ENCODE measurements at places on chromosomes 5 and 9.

DNA sequence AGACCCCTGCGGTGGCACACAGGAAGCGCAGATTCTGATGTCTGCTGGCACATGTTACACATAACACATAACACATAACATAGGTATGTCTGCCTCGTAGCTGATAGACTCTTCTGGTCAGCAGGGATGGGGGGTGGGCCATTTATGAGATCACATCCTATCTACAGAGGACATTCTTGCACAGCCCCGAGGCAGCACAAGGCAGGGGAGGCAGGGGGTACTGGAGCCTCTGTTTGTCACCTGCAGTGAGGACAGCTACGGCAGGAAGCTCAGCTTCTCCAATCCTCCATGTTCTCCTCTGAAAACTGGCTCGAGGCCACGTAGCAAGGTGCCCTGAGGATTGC lies 16.7 kb upstream of the MED10 start:
- DNase-seq = no peak

DNA sequence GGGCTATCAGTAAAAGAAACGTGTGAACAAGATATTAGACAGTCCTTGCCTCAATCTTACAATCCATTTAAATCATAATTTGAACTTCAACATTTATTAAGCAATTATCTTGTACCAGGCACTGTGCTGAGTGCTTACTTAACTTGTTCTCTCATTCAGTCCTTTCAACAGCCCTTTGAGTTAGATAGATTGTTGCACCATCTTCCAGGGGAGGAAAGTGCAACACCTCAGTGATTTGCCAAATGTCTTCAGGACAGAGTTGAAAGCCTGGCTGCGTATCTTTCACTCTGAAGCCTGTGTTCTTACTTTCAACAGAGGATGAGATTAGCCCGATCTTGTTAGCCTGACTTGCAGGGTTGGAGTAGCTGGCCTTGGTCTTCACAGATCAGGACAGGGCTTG lies 34.2 kb upstream of the SUB1 start:
- no peak for DNase-seq

- no peak for DNase-seq
Measured at GRCh38 chr9:20980832-20981455, 50.5 kb downstream of the HACD4 start.

- no peak for DNase-seq
Measured at GRCh38 chr5:109411627-109412026, 1.9 kb upstream of the PJA2 start.

- DNase-seq = no peak
Measured at GRCh38 chr5:95365302-95366095, 25.7 kb upstream of the FAM81B start.

- DNase-seq = no peak
Measured at GRCh38 chr5:172370648-172371545, 83.4 kb downstream of the SH3PXD2B start.

DNA sequence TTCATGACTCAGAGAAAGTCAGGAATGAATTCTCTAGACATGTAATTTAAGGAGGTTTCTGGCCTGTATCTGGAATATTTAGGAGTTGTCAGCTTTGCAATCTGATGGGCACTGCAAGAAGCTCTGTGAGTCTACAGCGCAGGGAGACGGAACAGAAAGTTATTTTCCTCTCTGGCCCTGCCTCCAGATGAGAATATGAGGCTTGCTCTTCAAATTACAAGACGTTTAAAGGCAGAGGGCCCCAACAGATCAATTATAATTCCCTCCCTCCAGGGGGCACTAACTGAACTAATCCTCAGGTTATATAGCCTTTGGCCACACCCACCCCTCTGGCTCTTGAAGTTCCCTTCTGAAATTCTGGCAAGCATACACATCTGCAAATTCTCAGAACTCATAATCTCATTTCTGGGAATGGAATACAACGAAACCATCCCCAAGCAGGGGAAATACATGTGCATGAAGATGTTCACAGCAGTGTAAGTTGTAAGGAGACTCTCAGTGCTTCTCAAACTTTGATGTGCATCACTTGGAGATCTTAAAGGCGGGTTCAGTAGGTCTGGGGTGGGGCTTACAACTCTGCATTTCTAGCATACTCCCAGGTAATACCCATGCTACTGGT lies 307.6 kb downstream of the CWC27 start:
- DNase-seq = peak; percentile 28

DNA sequence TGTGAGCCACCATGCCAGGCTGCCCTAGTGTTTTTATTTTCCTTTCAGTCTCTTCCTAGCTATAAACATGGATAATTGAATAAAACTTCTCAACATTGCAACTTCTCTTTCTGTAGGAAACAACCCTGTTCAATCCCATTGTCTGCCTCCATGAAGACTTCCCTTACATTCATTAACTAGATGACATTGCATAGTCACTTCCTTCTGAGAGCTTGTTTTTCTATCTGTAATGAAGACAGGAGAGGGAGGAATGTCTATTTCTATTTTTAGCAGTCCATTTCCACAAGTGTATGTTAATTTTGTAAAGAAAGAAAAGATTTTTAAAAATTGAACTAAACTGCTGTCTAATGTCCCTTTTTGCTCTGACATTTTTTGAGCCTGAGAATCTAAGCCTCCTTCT lies 55.6 kb upstream of the MELK start:
- DNase-seq = no peak

GRCh38 chr9:105877721-105878120 lies 183.4 kb downstream of the TMEM38B start:
- no peak for DNase-seq

DNA sequence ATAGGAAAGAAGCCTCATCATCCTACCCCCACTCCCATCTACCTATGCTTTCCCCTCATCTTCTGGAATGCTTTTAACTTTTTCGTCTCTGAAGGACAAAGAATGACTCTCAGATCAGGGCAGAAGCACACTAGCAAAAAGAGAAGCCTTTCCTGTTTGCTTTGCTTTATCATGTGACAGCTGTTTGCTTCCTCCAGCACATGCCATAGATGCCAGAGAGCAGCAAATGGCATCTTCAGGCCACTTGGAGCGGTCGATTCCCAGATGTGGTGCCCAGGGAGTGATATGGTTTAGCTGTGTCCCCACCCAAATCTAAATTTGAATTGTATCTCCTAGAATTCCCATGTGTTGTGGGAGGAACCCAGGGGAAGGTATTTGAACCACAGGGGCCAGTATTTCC lies 294.8 kb downstream of the GADD45G start:
- no peak for DNase-seq
